CD4-positive, alpha-beta T cell (primary cell): ENCODE measurements at places on chromosomes 4 and X.

- no peak for DNase-seq
These were observed 90.8 kb upstream of the OTUD4 start for GRCh38 chr4:145271194-145271593.

DNA sequence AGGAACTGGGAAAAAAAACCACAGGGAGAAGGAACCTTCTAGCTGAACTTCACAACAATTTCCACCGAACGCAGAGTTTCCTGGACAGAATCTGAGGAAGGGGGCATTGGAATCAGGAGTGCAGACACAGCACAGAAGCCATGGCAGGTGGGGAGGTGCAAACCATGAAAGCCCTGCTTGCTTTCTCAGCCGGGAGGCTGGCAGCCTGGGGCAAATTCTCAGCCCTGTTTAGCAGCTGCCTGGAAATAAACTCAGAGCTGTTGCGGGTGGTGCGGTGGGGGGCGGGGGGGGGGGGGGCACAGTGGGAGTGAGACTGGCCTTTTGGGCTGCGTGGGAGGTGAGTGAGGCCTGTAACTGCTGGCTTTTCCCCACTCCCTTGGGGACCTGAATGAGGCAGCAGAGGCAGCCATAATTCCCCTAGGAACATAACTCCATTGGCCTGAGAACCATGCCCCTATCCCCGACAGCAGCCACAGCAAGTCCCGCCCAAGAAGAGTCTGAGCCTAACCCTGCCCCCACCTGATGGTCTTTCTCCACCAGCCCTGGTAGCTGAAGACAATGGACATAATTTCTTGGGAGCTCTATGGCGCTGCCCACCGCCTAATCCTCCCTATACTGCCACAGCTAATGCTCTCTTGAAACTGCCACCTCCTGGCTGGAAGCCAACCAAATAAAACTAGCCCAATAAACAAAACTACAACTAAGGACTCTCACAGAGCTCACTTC is 176.3 kb downstream of the FAM13A start:
- DNase-seq, result no peak

- no peak for DNase-seq
These were observed 60.4 kb downstream of the CLCN4 start for GRCh38 chrX:10217198-10217597.

- DNase-seq, result peak; percentile 68
These were observed 18.4 kb upstream of the LDB2 start for GRCh38 chr4:16916719-16917337.

DNA sequence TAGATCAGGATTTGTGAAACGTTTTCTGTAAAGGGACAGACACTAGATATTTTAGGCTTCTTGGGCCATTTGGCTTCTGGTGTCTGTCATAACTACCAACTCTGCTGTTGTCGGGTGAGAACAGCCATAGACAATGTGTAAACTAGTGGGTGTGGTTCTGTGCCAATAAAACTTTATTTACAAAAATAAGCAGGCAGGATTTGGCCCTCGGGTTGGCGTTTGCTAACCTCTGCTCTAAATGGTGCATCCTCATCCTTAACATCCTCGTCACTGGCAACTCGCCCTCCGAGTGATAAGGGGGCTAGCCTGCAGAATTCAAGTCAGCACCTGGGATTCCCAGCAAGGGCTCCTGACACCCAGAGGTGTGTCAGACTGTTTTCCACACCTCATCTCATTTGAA is 105.8 kb upstream of the MSX1 start:
- no peak for DNase-seq
